ENCODE measurements at places on chromosomes 6 and 20.

DNA sequence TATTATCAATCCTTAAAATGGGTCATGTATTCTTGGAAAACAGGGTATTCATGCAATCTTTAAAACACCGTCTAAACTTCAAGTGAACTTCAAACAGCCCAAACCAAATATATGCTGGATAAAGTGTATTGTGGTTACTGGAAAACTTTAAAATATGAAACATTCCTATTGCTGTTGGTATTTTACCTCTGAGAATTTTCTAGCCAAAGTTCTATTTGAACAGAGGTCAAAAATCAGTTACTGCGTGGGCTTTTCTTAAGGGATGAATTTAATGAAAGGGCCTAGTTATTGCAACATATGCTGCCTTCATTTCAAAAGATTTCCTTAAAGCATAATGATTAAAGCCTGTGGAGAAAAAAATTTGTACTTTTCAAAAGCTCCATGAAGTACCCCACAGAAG is 436.0 kb downstream of the PLCB1 start:
- no peak for DNase-seq

GRCh38 chr6:163750431-163751031 is 336.0 kb downstream of the QKI start:
- no peak for DNase-seq

- no peak for DNase-seq
These were observed 695.5 kb upstream of the CHD6 start for GRCh38 chr20:42313704-42314103.

DNA sequence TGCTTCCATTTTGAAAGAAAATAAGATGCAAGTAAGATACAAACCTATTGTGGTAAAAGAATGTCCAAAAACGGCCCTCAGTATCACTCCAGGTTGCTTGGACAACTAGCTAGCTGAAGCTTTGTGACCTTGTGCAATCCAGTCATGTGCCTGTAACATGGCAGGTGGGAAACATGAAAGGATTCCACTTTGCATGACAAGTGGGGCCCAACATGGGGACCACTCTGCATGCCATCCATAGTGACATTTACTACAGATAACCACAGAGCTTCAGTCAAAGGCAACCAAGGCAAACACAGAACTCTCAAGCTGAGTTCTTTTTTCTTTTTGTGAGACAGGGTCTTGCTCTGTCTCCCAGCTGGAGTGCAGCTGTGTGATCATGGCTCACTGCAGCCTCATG is 15.8 kb upstream of the FBXO9 start:
- DNase-seq, result no peak

- no peak for DNase-seq
These were observed 184.4 kb downstream of the HS3ST5 start for GRCh38 chr6:114158411-114158810.

DNA sequence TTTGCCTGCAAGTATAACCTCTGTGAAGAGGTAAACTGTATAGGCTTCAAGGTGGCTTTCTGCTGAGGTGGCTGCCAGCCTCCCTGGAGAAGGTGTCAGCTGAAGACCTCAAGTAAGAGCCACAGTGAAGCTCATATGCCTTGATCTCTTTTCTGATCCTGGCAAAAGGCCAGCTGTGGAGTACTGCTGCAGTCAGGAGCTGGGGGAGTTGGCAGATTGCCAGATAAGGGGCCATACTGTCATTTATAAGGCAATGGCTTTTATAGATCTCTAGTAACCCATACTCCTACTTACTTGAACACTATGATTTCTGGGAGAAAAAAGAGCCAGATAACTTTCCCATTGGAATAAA is 8.8 kb upstream of the CEP85L start:
- no peak for DNase-seq

DNA sequence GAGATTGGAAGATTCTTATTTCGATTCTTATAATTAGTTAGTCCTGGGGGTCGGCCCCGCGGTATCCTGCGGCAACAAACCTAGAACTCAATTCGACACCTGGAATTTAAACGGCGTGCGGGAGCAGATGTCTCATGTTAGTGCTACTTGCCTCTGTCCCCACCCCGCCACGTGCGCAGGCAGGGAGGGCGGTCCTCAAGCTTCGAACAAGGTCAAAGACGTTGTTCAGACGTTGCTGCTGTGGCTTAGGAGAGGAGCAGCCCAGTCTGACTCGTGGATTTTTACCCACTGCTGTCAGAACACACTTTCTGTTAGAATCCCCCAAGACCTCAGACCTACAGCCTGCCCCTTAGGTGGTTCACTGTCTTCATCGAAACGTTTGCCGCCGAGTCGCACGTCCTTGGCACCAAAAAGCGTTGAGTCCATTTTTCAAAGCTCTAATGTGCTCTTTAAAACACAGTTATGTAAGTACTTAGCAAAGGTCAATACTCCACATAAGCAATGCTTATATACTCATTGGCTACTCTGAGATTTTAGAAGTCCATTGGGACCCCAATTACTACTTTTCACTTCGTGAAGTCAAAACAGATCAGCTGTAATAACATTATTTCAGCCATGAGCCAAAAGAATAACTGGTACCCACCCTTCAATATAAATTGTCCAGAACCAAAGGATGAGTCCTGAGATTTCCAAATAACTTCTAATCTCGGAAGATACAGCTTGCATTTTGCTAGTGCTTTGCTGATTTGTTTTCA is 2.7 kb upstream of the C6orf62 start:
- no peak for DNase-seq

DNA sequence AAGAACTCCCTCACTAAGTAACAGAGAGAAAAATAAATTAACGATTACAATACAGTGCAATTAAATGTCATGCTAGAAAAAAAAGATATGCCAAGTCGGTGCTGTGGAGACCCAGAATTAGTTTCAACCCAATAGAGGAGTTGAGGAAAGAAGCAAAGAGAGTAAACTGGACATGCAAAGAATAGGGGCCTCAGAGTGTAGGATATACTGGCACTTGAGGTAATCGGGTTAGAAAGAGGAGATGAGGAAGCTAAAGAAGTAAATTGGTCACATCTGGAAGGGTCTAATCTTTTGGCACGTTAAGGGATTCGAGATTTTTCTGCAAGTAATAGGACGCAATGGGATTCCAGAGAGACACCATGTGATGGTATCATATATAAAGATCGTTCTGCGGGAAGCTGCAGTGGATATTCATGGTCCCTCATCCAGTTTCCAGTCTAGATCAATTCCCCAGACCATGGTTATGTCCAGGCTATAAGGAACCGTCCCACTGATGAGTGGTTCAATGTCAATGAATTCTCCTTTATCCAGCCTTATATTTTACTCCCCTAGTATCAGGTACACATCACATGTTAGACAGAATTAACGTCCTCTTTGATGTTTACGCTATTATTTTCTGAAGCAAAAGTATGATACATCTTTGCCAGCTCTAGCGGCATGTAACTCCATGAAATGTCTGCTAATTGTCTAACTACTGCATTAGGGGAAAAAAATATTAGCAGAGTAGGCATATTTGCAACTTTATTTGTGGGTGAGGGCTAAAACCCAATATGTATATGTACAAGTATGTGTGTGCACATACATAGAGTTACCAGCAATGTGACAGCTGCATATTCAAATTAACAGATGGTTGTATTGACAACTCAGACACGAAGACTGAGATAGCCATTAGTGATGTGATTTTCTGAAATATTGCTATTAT is 1.1 kb upstream of the TBC1D32 start:
- no peak for DNase-seq

DNA sequence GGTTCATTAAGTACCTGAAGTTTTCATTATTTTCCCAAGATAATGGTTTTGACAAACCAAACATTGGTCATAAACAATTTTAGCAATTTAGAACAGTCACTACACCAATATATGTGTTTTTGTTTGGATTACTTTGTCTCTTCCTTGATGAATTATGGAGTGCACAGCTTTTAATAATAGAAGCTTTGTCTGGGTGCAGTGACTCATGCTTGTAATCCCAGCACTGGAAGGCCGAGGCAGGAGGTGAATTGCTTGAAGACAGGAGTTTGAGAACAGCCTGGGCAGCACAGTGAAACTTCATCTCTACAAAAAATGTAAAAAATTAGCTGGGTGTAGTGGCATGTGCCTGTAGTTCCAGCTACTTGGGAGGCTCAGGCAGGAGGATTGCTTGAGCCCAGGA is 89.4 kb upstream of the ANKEF1 start:
- peak; percentile 60 for DNase-seq

- no peak for DNase-seq
These were observed 172.5 kb upstream of the FERMT1 start for GRCh38 chr20:6295127-6295866.

GRCh38 chr20:46351357-46352058 is 43.2 kb upstream of the CDH22 start:
- DNase-seq, result no peak

DNA sequence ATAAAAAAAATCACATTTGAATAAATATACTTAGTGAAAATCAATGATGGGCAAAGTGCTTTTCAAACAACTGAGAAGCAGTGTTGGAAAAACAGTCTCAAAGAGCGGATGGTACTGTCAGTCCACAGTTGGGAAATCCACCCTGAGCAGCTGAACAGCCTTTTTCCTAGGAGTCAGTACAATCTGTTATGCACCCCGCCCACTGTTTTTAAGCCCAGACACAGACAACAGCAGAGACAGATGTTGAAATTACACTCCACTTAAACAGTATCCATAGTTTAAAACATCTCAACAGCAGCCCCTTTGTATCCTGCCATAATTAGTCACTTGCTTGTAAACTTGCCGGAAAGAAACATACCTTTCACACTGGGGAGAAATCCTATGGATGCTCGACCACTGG is 372 bp downstream of the KIAA0408 start:
- DNase-seq, result no peak

GRCh38 chr20:24462460-24463010 is 6.9 kb upstream of the SYNDIG1 start:
- DNase-seq, result no peak

- no peak for DNase-seq
These were observed 403.3 kb downstream of the TAF4 start for GRCh38 chr20:61662226-61662967.

DNA sequence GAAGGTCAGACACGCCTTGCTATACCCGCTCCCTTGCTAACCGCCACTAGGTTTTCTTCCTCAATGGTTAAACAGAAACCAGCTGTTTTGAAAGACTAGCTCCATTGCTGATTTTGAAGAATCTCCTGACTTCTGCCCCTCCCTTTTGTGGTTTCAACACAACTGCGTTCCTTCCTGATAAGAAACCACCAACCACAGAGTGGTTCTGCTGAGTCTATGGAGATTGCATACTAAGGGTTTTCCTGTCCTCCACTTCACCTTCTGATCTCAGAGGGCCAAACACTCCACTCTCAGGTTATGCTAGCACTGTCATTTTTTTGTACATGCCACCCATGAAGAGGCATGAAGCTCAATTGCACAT is 207.9 kb downstream of the MYLK4 start:
- peak; percentile 48 for DNase-seq

DNA sequence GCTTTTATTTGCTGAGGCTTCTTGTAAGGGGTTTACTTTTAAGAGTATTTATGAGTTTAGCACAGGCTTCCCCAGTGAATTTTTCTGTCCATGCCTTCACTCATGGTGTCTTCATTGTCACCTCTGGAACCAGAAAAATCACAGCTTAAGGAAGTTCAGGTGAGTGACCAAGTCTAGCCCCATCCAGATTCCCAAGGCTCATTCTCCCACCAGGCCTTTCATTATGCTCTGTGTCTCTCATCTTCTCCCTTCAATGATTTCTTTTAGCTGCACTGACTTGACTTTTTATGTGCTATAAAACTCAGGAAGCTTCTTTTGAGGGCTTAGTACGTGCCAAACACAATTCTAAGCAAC is 64.9 kb upstream of the NEDD9 start:
- no peak for DNase-seq

DNA sequence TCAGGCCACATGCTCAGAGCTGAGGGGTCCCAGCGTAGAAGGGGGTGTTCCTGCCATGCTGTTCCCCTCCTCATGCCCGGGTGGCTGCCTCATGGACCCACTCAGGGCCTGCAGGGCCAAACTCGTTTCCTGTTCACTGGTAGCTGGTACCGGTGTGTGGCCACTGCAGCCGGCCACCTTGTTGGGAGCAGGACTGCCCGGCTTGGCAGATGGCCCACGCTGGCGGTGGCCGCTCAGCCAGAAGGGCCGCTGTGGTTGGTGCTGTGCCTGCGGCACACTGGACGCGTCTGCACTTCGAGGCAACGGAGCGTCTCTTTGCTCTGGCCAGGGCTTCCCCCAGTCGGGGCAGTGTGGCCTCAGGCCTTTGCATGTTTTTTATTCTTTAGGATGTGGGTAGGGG is 10.0 kb upstream of the COL20A1 start:
- no peak for DNase-seq

DNA sequence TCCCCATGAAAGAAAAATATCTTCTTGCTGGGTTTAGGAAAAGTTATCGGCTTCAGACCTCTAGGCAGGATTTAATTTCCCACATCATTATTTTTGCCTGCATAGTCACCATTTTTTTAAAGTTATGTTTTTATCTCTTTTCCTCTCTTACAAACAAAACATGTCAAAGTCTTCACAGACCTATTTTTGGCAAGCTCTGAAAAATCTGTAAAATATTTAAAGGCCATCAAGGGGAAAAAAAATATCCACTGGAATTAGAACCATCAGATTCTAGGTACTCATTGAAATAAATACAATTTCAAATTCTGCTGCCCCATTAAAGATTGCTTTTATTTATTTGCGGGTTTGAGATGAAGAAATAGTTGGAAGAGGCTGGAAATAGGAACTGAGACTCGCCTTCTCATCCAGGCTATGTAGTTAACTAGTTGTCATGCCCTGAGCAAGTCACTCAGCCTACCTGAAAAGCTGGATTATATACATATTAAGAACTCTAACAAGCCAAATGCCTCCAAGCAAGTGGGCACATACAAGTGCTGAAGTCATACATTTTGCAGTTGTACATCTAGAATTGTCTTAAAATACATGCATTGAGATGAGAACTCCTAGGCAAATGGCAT is 101.7 kb upstream of the SASH1 start:
- DNase-seq, result no peak

DNA sequence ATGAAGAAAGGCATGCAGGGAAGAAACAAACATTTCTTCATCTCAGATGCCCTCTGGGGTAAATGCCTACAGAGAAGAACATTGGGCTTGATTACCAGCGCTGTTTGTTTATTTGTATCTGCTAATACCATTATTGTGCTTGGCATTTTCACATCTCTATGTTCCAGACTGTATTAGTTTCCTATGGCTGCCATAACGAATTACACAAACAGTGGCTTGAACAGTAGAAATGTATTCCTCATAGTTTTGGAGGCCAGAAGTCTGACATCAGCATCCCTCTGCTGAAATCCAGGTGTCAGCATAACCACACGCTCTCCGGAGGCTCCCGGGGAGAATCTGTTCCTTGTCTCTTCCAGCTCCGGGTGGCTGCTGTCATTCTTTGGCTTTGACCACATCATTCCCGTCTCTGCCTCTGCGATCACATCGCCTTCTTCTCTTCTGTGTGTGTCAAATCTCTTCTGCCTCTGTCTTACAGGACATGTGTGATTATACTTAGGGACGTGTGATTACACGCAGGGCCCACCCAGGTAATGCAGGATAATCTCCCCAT is 241.6 kb upstream of the SUPT3H start:
- no peak for DNase-seq

All from retinal pigment epithelial cell (primary cell).